ENCODE measurements at places on chromosomes 11 and 22. TPM values are rescaled to one million over a fixed set of nuclear protein-coding genes. Genes with fewer than 3 reads are reported as not detected.

DNA sequence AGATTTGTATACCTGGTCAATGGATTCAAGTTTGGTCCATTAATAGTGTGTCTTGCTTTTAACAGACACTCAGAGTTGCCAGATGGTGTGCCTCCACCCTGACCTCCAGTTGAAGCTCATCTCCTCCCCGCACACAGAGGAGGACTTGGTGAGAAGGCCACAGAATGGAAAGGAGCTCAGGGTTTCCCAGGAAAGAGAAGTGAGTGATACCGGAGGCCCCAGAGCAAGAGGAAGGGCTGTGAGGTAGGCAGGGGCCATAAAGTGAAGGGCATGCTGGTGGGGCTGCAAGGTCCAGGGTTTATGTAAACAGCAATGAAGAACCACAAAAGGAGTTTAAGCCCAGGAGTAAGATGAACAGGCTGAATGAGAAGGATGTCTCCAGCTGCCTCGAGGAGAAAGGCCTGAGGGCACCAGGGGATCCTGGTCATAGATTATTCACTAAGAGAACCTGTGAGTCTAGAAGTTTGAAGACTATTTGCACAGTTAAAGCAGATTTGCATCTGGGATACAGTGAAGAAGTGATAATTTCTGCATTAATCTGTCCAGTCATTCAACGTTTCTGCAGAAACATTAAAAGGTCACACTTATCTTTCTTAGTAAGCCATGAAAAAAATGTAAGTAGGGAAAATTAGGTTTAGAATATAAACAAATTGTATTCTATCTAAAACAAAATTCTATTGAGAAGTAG lies 67.5 kb upstream of the VPREB1 start:
- H3K4me1 ChIP-seq, result peaks cover 12% of the 10 kb centered on the region
- H3K27me3 ChIP-seq, result peaks cover 4% of the 10 kb centered on the region
- H3K36me3 ChIP-seq, result no peaks in the 10 kb centered on the region
- no peak overlapping the region for H3K27ac ChIP-seq

- no peaks in the 10 kb centered on the region for H3K27me3 ChIP-seq
- H3K27ac ChIP-seq, result no peak overlapping the region
- DNase-seq, result no peak
- no peaks in the 10 kb centered on the region for H3K4me1 ChIP-seq
- H3K4me3 ChIP-seq, result no peak overlapping the region
Measured at GRCh38 chr11:30568931-30569330, 17.2 kb downstream of the MPPED2 start.

DNA sequence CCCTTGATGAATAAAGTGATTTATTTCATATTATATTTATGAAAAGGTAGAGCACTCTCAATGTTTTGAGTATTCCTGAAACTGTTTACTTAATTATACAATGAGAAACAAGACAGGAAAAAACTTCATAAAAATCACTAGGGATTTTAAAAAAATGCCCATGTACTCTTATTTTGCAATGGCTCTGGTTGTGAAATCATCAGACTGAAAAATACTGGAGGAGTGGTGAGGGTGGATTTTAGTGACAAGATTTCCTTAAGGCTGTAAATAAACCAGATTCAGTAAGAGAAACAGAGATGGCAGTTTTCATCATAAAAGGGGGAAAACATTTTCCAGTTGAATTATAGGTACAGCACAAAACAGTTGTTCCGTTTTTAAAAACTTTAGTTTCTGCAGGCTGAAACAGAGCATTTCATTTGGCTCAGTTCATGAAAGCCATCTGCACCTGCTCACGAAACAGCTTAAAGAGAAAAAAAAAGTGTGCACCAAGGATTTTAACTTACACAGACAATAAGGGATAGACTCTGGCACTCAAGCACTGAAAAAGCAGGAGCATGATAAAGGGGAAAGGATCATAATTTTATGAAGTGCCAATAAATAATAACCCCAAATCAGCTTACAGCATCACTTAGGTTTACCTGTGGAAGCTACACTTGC lies 100.7 kb downstream of the MAML2 start:
- H3K36me3 ChIP-seq, result no peaks in the 10 kb centered on the region
- H3K4me1 ChIP-seq, result peaks cover 77% of the 10 kb centered on the region
- H3K4me3 ChIP-seq, result no peak overlapping the region
- DNase-seq, result no peak

DNA sequence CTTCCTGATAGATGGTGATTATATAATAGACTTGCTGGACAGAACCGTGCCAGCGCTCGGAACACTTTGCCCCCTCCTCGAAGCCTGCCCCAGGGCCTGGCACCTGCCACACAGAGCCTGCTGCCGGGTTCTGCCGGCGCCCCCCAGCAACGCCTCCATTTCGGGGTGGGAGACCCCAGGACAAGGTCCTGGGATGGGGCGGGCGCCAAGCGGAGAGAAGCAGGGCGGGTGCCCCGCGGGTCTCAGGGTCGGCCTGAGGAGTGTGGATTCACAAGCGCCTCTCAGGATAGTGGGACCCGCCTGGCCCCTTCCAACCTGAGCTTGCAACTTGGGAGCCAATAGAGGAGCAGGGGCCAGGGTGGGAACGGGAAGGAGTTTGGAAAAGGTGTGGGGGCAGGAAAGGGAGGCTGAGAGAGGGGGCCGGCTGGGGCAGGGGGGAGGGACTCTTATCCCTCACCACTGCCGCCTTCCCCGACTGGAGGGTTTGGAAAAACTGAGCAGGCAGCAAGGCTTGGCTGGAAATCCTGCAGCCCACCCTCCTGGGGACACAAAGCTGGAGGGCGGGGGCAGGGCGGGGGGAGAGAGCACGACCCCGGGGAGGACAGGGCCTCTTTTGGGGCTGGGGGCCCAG lies 3.3 kb upstream of the BCL9L start:
- peaks cover 56% of the 10 kb centered on the region for H3K4me1 ChIP-seq
- H3K27me3 ChIP-seq, result peaks cover 2% of the 10 kb centered on the region
- H3K36me3 ChIP-seq, result no peaks in the 10 kb centered on the region
- DNase-seq, result peak; percentile 36

- no peaks in the 10 kb centered on the region for H3K27me3 ChIP-seq
- H3K27ac ChIP-seq, result no peak overlapping the region
- H3K4me3 ChIP-seq, result no peak overlapping the region
- no peaks in the 10 kb centered on the region for H3K4me1 ChIP-seq
Measured at GRCh38 chr11:7936615-7937014, 4.9 kb downstream of the OR10A3 start.

GRCh38 chr11:75199412-75199955 lies 41.1 kb upstream of the TPBGL start:
- no peak overlapping the region for H3K4me3 ChIP-seq
- no peaks in the 10 kb centered on the region for H3K27me3 ChIP-seq
- peaks cover 9% of the 10 kb centered on the region for H3K36me3 ChIP-seq
- DNase-seq, result no peak
- peaks cover 20% of the 10 kb centered on the region for H3K4me1 ChIP-seq
- H3K27ac ChIP-seq, result no peak overlapping the region

DNA sequence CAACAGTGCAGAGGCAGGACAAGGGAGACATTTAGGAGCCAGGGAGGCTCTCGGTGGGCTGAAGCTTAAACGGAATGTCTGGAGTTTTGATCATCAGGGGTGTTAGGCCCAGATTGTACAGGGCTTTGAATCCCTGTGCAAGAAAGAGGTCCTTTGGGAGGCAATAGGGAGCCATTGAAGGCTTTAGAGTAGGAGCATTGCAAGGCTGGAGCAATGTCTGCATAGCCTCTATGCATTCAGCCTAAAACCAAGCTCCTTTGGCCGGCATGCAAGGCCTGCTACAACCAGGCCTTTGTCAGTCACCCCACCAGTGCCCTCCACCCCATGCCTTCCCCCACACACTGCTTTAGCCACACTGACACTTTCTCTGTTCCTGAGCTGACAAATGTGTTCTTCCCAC lies 47.4 kb upstream of the FGF3 start:
- no peak overlapping the region for H3K27ac ChIP-seq
- no peaks in the 10 kb centered on the region for H3K4me1 ChIP-seq
- peaks cover 53% of the 10 kb centered on the region for H3K27me3 ChIP-seq
- no peak for DNase-seq
- no peak overlapping the region for H3K4me3 ChIP-seq
- H3K36me3 ChIP-seq, result no peaks in the 10 kb centered on the region

The LDLRAD3 gene
- 0.67 TPM for polyA plus RNA-seq

The SMC1B gene
- not detected for polyA plus RNA-seq

The ZNF195 gene
- 17.3 TPM for polyA plus RNA-seq

The OR51B2 gene
- polyA plus RNA-seq, result not detected

The CARD16 gene
- polyA plus RNA-seq, result 0.48 TPM

The MPZL2 gene
- 53.7 TPM for polyA plus RNA-seq

Data from HepG2 (cell line).